ENCODE measurements at places on chromosomes 1 and 21. TPM values are rescaled to one million over a fixed set of nuclear protein-coding genes. Genes with fewer than 3 reads are reported as not detected.

The IL10 gene
- total RNA-seq: 1.4 TPM

- H3K4me3 ChIP-seq: peak within 1 kb of the TSS; percentile 69
- peak; percentile 89 for DNase-seq
- peak within 1 kb of the TSS; percentile 78 for H3K27ac ChIP-seq
- H3K27me3 ChIP-seq: peaks cover 20% of the 10 kb centered on the region
These were observed at the start of gene ROR1 for GRCh38 chr1:63773815-63774616. Gene ROR1 (plus strand): TSS chr1:63774017.

The ARHGEF16 gene
- 10.6 TPM for total RNA-seq

GRCh38 chr21:45550522-45551210 is 8.4 kb upstream of the SLC19A1 start:
- peak overlapping the region; percentile 81 for H3K27ac ChIP-seq
- no peak overlapping the region for H3K4me3 ChIP-seq
